ENCODE measurements at places on chromosomes 13 and 19. TPM values are rescaled to one million over a fixed set of nuclear protein-coding genes. Genes with fewer than 3 reads are reported as not detected.

- no peaks in the 10 kb centered on the region for H3K4me1 ChIP-seq
- H3K27ac ChIP-seq = no peak overlapping the region
- no peaks in the 10 kb centered on the region for H3K36me3 ChIP-seq
- no peaks in the 10 kb centered on the region for H3K27me3 ChIP-seq
Observed at GRCh38 chr13:18943273-18943672, 238.4 kb downstream of the TUBA3C start.

GRCh38 chr19:57099199-57099661 is 20.6 kb upstream of the USP29 start:
- H3K4me1 ChIP-seq = peaks cover 3% of the 10 kb centered on the region
- peak; percentile 71 for DNase-seq
- no peak overlapping the region for H3K4me3 ChIP-seq
- H3K27me3 ChIP-seq = peaks cover 28% of the 10 kb centered on the region
- H3K27ac ChIP-seq = no peak overlapping the region

DNA sequence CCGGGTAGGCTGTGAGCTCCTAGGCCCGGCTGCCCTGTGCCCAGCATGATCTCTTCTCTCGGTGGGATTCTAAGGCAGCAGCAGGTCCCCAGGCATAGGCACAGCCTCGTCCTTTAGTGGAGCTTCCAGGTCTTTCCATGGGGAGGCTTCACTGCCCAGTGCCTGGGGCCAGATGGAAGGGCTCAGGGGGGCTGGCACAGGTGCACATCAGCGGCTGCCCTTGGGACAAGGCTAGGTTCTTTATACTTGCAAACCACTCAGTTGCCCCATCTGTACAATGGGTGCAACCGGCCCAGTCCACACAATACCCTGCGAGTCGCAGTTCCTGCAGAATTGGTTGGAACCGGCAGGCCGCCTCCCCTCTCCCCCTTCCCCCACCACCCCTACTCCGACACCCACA is 14.2 kb downstream of the KCTD15 start:
- H3K4me3 ChIP-seq = no peak overlapping the region
- no peaks in the 10 kb centered on the region for H3K27me3 ChIP-seq
- H3K4me1 ChIP-seq = no peaks in the 10 kb centered on the region
- DNase-seq = no peak
- no peak overlapping the region for H3K27ac ChIP-seq

DNA sequence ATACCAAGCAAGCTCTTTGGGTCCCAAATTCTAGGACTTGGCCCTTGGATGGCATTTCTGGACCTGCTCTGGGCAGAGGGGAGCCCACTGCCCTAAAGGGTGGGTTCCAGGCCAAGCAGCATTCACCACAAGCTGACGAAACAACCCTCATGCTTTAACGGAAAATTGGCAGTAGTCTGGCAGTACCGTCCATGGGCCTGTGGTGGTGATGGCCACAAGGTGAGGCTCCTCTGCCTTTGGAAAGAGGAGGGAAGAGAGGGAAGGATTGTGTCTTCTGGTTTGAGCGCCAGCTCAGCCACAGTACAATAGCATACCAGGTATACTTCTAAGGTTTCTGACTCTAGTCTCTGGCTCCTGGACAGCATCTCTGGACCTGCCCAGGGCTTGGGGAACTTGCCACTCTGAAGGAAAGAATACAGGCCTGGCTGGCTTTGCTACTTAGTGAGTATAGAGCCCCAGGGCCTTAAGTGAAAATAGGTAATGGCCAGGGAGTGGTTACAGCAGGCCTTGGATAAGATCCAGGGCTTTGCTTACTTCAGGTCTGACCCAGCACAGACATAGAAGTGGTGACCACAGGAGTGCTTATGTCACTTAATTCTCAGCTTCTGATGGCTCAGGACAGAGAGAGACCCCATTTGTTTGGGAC is 595.5 kb downstream of the LMO7 start:
- H3K27ac ChIP-seq = no peak overlapping the region
- H3K4me1 ChIP-seq = no peaks in the 10 kb centered on the region
- no peak overlapping the region for H3K4me3 ChIP-seq
- H3K27me3 ChIP-seq = no peaks in the 10 kb centered on the region
- no peaks in the 10 kb centered on the region for H3K36me3 ChIP-seq
- DNase-seq = no peak

The OSCAR gene
- 0.37 TPM for total RNA-seq

DNA sequence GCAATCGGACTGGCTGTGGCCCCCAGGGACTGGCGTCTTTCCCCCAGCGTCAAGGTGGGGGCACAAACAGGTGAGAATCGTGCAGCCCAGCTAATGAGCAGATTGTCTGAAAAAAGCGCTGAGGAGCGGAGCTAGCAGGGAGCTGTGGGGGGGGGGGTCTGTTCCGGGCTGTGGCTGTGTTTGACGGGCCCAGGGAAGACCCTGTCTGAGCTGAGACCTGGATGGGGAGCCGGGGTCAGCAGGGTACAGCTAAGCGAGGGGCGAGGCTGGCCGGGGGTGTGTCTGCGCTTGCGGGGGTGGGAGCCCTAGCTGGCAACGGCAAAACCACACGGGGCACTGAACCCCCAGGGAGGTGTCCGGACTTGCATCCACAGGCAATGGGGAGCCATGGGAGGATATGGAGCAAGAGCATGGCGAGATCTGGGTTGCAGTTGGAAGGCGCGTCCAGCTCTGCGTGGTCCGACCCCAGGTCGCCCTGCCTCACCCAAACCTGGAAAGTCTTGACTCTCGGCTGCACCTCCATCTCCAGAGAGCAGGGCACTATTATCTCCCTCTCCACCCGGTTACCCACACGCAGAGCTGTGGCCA is 4.6 kb downstream of the LINGO3 start:
- DNase-seq = no peak
- H3K27me3 ChIP-seq = peaks cover 49% of the 10 kb centered on the region
- peak overlapping the region; percentile 50 for H3K4me3 ChIP-seq
- peaks cover 8% of the 10 kb centered on the region for H3K4me1 ChIP-seq
- no peak overlapping the region for H3K27ac ChIP-seq

DNA sequence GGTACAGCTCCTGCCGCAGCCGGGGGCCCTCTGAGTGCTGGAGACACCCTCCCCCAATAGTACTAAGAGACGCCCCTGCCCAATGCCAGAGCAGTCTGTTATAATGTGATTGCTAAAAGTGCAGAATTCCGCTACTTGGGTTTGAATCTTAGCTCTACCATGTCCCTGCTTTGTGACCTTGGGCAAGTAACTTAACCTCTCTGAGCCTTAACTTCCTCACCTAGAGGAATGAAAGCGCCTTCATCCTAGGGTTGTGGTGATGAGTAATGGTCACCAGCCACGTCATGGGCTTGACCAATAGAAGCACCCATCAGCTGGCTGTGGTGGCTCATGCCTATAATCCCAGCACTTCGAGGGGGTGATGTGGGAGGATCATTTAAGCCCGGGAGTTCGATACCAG is 6.5 kb downstream of the PLEKHG2 start:
- H3K36me3 ChIP-seq = peaks cover 8% of the 10 kb centered on the region
- H3K27ac ChIP-seq = no peak overlapping the region
- no peak overlapping the region for H3K4me3 ChIP-seq
- H3K27me3 ChIP-seq = no peaks in the 10 kb centered on the region

GRCh38 chr13:67048821-67049150 is 181.3 kb downstream of the PCDH9 start:
- no peak overlapping the region for H3K4me3 ChIP-seq
- H3K4me1 ChIP-seq = peaks cover 5% of the 10 kb centered on the region
- H3K36me3 ChIP-seq = no peaks in the 10 kb centered on the region
- H3K27me3 ChIP-seq = no peaks in the 10 kb centered on the region
- no peak overlapping the region for H3K27ac ChIP-seq

The SHISA7 gene
- not detected for total RNA-seq

GRCh38 chr13:49210669-49211068 is 9.5 kb upstream of the MLNR start:
- H3K36me3 ChIP-seq = peaks cover 17% of the 10 kb centered on the region
- no peak overlapping the region for H3K27ac ChIP-seq

GRCh38 chr13:87821512-87821911 is 150.3 kb downstream of the SLITRK5 start:
- H3K4me1 ChIP-seq = no peaks in the 10 kb centered on the region
- no peaks in the 10 kb centered on the region for H3K27me3 ChIP-seq
- no peak overlapping the region for H3K27ac ChIP-seq
- DNase-seq = no peak
- no peak overlapping the region for H3K4me3 ChIP-seq
- H3K36me3 ChIP-seq = no peaks in the 10 kb centered on the region

DNA sequence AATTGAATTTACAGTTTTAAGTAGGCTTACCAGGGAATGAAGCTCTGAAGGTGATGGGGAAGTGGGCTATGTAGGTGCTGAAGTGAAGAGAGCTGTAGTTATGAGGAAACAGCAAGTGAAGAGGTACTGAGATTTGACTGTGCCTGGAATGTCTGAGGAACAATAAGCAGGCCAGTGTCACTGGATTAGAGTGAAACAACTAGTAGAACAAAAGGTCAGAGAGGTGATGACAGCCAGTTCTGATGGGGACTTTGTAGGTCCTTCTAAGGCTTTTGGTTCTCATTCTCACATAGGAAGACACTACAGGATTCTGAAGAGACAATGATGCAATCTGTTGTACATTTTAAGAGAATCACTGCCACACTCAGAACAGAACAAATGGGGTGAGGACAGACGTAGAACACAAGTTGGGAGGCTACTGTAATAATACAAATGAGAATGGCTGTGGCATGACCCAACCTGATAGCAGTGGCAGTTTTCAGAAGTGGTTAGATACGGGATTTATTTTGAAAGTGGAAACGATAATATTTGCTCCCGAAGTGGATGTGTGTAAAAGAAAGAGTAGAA is 130.8 kb downstream of the MYCBP2 start:
- no peak overlapping the region for H3K27ac ChIP-seq
- peaks cover 20% of the 10 kb centered on the region for H3K36me3 ChIP-seq
- no peaks in the 10 kb centered on the region for H3K27me3 ChIP-seq
- DNase-seq = no peak
- peaks cover 2% of the 10 kb centered on the region for H3K4me1 ChIP-seq
- H3K4me3 ChIP-seq = no peak overlapping the region

GRCh38 chr13:85492283-85492682 is 306.9 kb downstream of the SLITRK6 start:
- H3K27me3 ChIP-seq = no peaks in the 10 kb centered on the region
- H3K27ac ChIP-seq = no peak overlapping the region
- H3K4me1 ChIP-seq = no peaks in the 10 kb centered on the region
- no peak overlapping the region for H3K4me3 ChIP-seq
- H3K36me3 ChIP-seq = no peaks in the 10 kb centered on the region

DNA sequence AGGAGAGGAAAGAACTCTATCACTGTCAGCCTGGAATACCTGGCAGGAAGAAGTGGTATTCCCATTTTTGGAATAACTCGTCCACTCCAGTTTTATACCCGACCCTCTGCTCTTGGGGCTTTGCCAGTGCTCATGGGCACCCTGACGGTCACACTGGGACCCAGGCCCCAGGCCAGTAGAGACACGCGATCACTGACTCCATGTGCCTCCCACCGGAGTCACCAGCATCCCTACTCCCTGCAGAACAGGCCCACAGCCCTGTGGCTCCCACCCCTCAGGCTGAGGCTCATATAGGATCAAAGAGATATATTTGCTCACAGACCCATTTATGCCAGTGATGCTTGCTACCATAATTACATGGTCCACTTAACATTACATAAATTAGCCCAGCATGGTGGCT is 3.5 kb downstream of the GRTP1 start:
- DNase-seq = no peak
- no peak overlapping the region for H3K4me3 ChIP-seq
- H3K27ac ChIP-seq = no peak overlapping the region
- no peaks in the 10 kb centered on the region for H3K4me1 ChIP-seq
- no peaks in the 10 kb centered on the region for H3K36me3 ChIP-seq

DNA sequence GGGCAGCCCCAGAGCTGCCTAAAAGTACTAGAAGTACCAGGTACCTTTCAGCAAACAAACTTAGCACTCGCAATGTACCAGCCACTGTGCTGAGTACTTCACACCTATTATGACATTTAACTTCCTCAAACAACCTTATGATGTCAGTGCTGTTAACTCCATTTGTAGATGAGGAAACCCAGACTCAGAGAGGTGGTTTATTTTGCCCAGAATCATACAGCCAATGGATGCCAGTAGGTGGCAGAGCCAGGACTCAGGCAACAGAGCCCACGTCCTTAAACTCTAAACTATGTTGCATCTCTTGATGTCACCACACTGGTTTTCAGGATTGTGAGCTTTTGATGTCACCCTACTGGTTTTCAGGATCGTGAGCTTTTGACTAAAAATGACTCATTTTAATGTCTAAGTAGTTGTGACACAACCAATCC is 78.9 kb downstream of the FLT1 start:
- H3K27me3 ChIP-seq = peaks cover 4% of the 10 kb centered on the region
- H3K4me3 ChIP-seq = no peak overlapping the region
- no peak overlapping the region for H3K27ac ChIP-seq
- H3K4me1 ChIP-seq = no peaks in the 10 kb centered on the region
- DNase-seq = no peak
- no peaks in the 10 kb centered on the region for H3K36me3 ChIP-seq

DNA sequence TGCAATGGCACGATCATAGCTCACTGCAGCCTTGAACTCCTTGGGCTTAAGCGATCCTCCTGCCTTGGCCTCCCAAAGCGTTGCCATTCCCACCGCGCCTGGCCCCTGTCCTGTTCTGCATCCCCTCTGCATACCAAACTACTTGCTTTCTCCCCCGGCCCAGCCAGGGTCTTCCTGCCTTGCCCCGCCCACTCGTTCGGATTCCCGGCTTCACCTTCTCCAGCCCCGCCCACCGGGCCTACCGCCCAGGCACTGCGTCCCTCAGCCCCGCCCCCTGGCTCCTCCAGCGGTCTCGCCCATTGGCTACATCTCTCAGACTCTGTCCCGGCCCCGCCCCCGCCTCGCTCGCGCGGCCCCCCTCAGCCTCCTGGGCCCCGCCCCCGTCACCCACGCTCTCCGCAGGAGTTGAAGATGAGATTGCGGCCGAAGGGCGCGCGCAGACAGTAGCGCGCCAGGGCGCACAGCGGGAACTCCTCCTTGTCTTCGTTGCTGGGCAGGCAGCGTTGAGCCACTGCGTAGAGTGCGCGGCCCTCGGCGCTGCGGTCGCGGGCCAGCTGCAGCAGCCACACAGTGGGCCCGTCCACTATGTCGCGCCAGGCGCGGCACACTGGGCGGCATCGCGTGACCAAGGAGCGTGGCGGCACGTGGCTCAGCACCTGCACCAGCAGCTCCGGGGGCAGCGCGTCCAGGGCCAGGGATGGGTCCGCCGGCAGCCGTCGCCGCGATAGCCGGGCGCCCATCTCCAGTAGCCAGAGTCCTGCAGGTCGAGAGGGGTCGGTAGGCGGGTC is 19.0 kb downstream of the MRPS12 start:
- H3K36me3 ChIP-seq = no peaks in the 10 kb centered on the region
- peak; percentile 90 for DNase-seq
- H3K27ac ChIP-seq = no peak overlapping the region
- peaks cover 55% of the 10 kb centered on the region for H3K27me3 ChIP-seq

Measured in activated naive CD8-positive, alpha-beta T cell treated with anti-CD3 and anti-CD28 coated beads for 36 hours (primary cell).